Smooth muscle cell of bladder (primary cell): ENCODE measurements at places on chromosomes 11 and 22. TPM values are rescaled to one million over a fixed set of nuclear protein-coding genes. Genes with fewer than 3 reads are reported as not detected.

ROBO4 gene
- 0.14 and 0.46 TPM in 2 replicates for total RNA-seq

OR4A16 gene
- not detected in 2 replicates for total RNA-seq

OR5A1 gene
- not detected in 2 replicates for total RNA-seq

OR8D1 gene
- total RNA-seq, result not detected in 2 replicates

MCHR1 gene
- total RNA-seq, result 1.00 and 2.4 TPM in 2 replicates

CLMP gene
- 123 and 150 TPM in 2 replicates for total RNA-seq
